ENCODE measurements at places on chromosomes 16 and 17.

GRCh38 chr17:44409309-44410028 lies 20.0 kb upstream of the ITGA2B start:
- DNase-seq, result no peak

- DNase-seq, result no peak
Measured at GRCh38 chr16:63372815-63373214, 1336.6 kb upstream of the CDH8 start.

DNA sequence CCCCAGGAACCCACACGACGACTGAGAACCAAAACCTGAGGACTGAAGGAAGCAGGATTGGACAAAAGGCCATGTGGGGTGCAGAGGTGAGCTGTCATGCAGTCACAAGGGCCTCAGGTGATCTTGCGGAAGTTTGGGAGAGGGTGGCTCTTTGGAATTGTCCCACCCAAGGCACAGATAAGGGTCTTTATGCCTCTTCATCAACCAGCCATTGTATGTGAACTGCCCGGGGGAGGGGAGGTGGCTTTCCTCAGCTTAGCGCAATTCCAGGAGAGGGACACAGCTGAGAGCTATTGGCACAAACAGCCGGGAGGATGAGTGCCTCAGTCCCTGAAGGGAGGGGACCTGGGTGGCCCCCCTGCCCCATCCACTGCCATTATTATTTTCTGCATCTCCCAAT lies 55.1 kb upstream of the PHOSPHO1 start:
- no peak for DNase-seq

GRCh38 chr17:44766409-44767038 lies 7.7 kb downstream of the ADAM11 start:
- DNase-seq, result no peak

DNA sequence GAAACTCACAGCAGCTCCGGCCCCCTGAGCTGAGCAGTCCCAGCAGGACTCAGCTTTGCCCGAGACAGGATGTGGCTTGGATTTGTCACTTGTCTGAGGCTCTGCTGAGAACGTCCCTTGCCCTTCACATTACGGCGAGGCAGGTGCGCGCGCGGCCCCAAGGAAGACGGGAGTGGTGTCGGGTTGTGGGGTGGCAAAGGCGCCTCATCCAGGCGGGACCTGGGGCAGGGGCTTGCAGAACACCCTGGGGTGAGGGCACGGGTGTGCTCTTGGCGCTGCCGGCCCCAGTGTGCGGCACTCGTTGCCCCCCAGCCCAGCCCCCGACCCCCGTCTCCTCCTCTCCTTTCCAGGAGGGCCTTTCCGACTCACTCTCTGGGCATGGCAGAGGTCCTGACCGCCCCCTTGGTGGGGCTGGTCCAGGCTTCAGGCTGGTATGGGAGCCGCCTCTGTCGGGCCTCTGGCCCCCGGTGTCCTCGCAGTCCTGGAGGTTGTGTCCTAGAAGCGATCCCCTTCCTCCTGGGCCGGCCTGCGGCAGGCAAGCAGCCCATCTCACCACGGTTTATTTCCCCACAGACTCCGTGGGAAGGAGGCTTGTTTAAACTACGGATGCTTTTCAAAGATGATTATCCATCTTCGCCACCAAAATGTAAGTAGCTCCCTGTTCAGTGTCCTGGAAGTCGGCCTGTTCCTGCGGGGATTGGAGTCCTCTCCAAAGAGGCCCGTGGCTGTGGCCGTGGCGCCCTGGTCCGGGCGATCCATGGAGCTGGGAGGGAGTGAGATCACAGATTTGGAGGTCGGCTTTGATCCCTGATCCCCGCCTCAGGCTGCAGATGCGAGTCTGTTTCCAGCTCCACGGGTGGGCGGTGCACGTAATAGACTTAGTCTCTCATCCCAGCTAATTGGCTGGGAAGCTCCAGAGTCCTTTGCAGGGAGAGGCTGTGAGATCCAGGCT lies 5.9 kb downstream of the UBE2I start:
- no peak for DNase-seq

DNA sequence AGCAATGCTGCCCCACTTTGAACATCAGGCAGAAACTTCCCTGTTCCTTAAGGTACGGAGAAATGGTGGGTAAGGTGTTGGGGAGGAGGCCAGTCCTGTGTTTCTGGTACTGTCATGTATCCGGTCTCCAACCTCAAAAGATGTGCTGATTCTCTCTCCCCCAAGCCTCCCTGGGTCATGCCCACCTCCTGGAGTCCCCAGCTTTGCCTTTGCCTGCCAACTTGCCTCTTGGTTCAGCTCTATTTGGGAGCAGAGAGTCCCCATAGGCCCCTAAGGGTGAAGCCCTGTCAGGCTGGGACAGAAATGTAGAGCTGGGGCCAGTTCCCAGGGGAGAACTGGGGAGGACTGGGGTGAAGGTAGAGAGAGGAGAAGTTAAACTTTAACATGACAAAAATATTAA lies 1.6 kb upstream of the TBX21 start:
- peak; percentile 60 for DNase-seq

- no peak for DNase-seq
Measured at GRCh38 chr16:88499836-88500251, 46.8 kb downstream of the ZFPM1 start.

DNA sequence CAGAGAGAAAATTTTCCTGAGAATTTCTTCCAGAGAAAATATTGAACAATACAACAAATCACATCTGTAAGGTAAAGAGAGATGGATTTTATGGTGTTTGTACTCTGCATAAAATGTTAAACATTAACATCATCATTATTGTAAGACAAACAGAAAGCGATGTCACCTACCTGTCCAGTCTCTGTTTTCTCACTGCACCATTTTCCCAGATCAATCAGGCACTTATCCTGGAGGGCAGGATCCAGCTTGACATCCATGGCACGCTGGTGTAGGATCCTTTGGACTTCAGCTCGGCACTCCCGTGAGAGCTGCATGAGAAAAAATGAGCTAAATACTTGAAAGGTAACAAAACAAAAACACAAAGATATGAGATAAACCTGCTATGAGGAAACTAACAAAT lies 55.9 kb upstream of the CLEC18B start:
- no peak for DNase-seq

DNA sequence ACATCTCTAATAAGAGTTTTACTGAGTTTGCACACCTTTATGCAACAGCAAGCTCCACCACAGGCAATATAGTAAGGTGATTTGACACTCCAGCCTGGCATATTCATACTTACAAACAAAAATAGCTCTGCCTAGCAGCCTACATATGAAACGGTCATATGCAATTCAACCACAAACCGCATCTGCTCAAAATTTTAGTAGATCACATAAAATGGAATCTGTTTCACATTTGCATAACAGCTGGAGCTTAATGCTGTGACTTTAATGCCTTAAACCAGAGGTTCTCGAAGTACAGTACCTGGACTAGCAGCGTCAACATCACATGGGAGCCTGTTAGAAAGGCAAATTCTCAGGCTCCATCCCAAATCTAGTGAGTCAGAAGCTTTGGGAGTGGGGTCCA lies 578.4 kb downstream of the CDH11 start:
- DNase-seq, result no peak

GRCh38 chr17:77456951-77457548 lies 316.3 kb downstream of the SEC14L1 start:
- DNase-seq, result peak; percentile 77

GRCh38 chr16:6643080-6643686 lies 689.5 kb upstream of the RBFOX1 start:
- peak; percentile 68 for DNase-seq

- DNase-seq, result no peak
Measured at GRCh38 chr17:61048376-61049106, 351.1 kb upstream of the TBX2 start.

DNA sequence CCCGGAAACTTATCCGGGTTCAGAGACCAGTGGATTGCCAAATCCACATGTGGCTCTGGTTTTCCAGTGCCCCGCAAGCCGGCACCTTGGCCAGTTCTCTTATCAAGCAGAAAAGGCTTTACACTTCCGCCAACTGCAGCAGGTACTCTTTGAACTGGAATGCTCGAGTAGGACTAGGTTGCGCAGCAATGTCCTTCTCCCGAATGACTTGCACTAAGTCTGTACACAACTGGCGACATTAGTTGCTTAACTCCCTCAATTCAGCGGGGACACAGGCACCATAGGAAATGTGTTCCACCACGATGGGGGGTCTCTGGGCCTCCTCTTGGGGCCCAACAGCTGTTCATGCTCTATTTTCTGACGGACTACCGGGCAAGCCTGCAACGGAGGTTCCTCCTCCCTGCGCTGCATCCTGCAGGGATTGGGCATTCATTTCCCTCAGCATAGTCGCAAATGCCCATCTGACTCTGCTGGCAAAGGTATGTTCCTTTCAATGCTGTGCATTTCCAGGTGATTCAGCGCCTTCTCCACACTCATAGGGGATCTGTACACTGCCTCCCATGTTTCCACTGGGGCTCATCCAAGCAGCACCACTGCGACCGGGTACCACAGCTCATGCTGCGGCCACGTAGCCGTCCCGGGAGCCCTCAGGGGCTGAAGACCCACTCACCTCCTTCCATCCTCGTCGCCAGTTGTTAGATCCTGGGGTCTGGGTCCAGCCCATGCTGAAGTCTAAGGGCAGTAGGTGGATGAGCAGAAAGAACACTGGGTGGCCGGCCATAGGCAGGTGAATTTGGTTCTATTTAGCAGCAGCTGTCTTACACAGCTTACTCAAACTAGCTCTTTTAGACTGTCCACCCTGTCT lies 34.2 kb upstream of the APPBP2 start:
- DNase-seq, result no peak

GRCh38 chr16:67326472-67327309 lies at the start of the genes KCTD19 and LRRC36:
KCTD19 (minus strand) TSS chr16:67326741; CDS start chr16:67326707, 34 bp downstream.
LRRC36 (plus strand) TSS chr16:67326815; CDS start chr16:67326863, 48 bp downstream.
- DNase-seq, result peak; percentile 78

DNA sequence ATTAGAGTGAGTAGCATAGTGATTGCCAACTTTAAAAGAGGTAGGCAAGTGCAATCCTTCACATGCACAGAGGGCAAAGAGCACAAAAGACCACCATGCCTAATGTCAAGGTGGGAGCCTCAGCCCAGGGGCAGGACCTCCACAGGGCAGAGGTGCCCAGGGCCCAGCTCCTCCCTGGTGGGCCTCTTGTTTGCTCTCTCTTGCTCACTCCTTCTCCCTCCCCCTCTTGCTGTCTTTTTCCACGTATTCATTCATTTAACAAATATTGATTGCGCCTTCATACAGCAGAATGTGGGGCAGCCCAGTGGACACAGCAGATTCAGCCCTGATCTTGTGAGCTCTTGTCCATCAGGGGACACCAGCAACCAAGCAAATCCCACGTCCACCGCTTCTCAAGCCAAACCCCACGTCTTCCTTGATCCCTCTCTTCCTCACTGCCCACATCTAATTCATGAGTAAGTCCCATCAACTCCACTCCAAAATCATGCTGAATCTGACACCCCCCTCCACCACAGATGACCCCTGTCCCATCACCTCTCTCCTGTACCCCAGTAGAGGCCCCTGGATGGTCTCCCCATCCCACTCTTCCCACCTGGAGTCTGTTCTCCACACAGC lies 44.1 kb upstream of the RPL38 start:
- DNase-seq, result no peak

GRCh38 chr16:48420437-48420836 lies 35.2 kb upstream of the SIAH1 start:
- DNase-seq, result no peak

- DNase-seq, result no peak
Measured at GRCh38 chr17:65334406-65334805, 197.2 kb downstream of the RGS9 start.

- no peak for DNase-seq
Measured at GRCh38 chr16:47995354-47995753, 160.4 kb downstream of the ABCC12 start.

GRCh38 chr17:83174362-83175118 lies 95.1 kb downstream of the METRNL start:
- DNase-seq, result peak; percentile 54

GRCh38 chr17:45936610-45937009 lies 42.3 kb downstream of the MAPT start:
- DNase-seq, result no peak

GRCh38 chr17:49986396-49987289 lies 8.4 kb downstream of the DLX3 start:
- peak; percentile 28 for DNase-seq
